ENCODE measurements at places on chromosomes 16 and 17.

GRCh38 chr16:88298181-88298832, 84.5 kb upstream of the ZNF469 start:
- no peak for DNase-seq

DNA sequence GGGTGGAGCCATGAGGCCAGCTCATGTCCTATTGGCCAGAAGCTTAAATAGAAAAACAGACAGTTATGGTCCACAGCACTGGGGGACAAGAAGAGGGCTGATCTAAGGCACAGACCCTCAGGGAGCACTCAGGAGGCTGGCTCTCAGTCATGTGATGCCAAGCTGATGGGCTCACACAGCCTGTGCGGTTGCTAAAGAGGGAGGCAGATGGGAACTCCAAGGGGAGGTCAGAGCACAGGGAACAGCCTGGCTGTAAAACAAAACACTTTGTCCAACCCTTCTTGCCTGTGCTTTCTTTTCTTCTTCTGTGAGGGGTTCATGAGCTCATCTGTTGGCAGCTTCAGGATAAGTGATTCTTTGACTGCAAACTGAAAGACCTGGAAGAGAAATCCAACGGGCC, 27.2 kb downstream of the CNTNAP1 start:
- no peak for DNase-seq

DNA sequence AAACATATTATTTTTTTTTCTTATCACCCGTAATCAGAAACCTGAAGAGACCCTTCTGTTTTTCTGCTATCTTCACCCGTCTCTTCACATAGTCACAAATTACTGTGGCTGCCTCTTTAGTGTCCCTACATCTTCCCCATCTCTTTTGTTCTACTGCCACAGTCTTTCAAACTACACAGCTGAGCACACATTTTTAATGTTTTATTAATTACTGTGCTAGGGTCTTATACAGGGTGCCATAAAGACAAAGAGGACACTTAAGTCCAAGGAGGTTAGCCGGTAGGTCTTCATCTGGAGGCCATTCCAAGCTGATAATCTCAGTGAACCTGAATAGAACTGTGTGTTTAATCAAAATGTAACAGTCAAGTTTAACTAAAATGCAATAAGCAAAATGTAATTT, 20.7 kb downstream of the CNTNAP4 start:
- DNase-seq, result no peak

GRCh38 chr17:6786618-6787017, 10.6 kb downstream of the FBXO39 start:
- DNase-seq, result no peak

DNA sequence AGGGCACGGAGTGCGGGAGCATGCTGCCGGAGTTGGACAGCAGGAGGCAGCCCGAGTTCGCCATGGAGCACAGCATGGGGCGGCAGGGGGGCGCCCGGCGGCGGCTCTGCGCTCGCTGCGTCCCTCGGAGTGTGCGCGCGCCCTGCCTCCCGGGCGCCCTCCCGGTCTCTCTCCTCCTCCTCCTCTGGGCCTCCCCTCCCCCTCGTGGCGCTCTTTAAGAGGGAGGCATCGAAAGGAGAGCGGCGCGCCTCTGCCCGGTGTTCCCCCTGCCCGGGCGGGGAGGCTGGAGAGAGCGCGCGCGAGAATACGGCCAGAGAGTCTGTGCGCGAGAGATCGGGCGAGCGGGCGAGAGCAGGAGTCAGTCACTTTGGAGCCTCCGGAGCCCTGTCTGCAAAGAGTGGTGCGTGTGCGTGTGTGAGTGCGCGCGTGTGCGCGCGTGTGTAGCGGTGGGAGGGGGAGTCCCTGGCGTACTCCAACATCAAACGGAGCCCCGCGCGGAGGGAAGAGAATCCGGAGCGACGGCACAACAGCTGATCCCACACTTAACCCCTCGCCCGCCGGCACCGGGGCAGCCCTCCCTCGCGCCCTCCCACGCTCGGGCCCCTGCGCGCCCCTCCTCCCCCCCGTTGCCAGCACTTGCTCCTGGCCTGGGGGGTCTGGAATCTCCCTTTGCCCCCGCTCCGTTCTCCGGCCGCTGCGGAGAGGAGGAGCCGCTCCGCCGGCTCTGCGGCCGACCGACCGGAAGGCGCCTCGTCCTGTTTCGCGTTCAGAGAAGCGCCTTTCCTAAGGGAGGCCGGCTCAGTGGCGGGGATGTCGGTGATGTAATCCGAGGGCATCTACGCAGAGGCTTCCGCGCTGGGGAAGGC, 108.9 kb downstream of the ENGASE start:
- DNase-seq, result peak; percentile 26

GRCh38 chr16:2511128-2511800, 2.5 kb upstream of the ATP6V0C start:
- DNase-seq, result no peak

- DNase-seq, result no peak
Observed at GRCh38 chr16:886802-887731, 83.7 kb downstream of the LMF1 start.

GRCh38 chr17:48169926-48170325, 62.4 kb downstream of the SNX11 start:
- DNase-seq, result no peak

DNA sequence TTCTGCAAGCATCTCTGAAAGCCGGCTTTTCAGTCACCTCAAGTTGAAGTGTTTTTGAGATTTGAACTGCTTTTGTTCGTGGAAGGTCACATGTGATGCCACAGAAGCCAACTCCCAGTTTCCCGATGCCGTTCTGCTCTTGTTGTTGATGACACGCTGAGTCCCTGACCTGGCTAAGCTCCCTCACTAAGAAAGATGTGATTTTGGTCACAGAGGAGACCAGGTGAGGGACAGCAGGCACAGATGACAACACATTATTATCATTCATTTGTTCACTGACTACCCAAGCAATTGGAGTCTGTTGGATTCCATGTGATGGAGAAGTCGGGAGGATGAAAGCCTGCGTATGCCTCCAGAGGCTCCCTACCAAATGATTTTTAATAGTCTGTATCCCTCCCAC, 822.4 kb upstream of the RBFOX1 start:
- no peak for DNase-seq

- DNase-seq, result no peak
Observed at GRCh38 chr17:81706757-81707624, 3.8 kb downstream of the MRPL12 start.

- DNase-seq, result peak; percentile 84
Observed at GRCh38 chr16:85553436-85554113, 59.5 kb upstream of the GSE1 start.

DNA sequence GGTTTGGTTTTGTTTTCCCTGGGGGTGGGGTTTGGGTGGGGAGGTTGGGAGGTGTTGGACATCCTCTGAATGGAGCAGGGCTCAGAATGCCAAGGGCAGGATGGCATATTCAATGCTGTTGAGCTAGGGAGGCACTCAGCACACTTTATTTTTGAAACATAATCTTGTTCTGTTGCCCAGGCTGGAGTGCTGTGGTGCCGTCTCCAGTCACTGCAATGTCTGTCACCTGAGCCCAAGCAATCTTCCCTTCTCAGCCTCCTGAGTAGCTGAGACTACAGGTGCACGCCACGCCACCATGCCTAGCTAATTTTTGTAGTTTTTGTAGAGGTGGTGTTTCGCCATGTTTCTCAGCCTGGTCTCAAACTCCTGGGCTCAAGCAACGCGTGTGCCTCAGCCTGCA, 186.1 kb downstream of the RPTOR start:
- DNase-seq, result no peak

DNA sequence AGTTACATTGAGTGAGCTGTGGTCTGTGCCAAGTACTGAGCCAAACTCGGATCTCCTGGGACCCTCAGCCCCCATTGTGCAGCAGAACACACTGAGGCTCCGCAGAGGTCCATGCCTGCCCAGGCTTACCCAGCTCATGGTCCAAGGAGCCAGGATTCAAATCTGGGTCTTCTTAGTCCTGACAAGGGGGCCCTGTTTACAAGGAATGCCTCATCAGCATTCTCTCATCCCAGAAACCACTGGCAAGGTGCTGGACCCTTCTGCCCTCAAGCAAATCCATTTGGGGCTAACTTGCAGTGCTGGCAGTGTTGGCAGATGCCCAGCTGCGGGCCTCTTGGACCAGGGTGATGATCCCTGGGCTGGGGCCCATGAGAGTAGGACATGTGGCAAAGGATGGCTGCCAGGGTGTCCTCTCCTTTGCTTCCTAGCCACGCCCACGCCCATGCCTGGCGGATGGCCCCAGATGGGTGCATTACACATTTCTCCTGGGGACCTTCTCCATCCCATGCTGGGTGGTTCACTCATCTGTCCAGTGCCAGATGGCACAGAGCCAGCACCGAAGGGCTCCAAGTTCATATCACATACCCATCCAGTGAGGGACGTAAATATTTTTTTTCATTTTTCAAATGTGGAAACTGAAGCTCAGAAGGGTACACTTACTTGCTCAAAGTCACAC, 117.7 kb downstream of the CMIP start:
- DNase-seq, result no peak

DNA sequence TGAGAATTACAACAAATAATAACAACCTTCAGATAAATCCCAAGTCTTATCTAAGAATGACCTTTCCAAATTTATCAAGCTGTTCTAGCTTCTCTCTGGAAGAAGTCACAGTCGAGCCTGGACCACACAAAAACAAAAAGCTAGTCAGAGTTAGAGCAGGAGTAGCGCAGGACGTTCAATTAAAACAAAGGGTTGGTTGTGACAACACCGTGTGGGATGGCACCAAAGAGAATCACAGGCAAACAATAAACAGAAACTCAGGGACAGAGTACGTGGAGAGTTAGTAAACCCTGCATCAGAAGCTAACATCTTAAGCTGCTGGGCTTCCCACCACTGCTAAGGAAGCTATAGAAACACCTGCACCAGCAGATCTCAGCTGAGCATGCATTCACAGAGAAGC, 23.8 kb downstream of the ARHGAP17 start:
- no peak for DNase-seq

- no peak for DNase-seq
Observed at GRCh38 chr16:11107780-11108465, 148.1 kb downstream of the SOCS1 start.

- no peak for DNase-seq
Observed at GRCh38 chr17:78727057-78727456, 55.0 kb downstream of the CYTH1 start.

Measured in RPMI8226 (cell line).